ENCODE measurements at places on chromosomes 2 and 18.

- no peak for DNase-seq
These were observed 312.7 kb downstream of the TCF4 start for GRCh38 chr18:55275039-55275901.

- DNase-seq: no peak
These were observed 14.0 kb upstream of the BIRC6 start for GRCh38 chr2:32342801-32343200.

- no peak for DNase-seq
These were observed 487.6 kb downstream of the METTL4 start for GRCh38 chr18:2083691-2084090.

DNA sequence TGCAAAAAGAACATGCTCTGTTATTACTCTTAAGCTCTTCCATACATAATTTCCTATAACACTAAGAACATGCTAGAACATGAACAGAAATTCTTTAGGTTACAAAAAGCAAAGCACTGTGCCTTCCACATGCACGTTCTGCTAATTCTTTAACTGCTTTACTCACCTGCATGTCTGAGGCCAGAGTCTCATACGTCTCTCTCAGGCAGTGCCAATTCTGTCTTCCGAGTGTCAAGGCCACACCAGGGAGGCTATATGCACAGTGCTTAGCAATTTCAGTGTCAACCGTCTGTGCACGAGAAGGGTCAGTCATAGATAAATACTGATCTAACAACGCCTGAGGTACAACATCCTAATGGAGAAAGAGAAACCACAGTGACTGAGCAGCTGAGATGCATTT is 55.1 kb downstream of the PPP4R1 start:
- DNase-seq: no peak

- no peak for DNase-seq
These were observed 1.1 kb downstream of the HADHB start for GRCh38 chr2:26245810-26246209.

DNA sequence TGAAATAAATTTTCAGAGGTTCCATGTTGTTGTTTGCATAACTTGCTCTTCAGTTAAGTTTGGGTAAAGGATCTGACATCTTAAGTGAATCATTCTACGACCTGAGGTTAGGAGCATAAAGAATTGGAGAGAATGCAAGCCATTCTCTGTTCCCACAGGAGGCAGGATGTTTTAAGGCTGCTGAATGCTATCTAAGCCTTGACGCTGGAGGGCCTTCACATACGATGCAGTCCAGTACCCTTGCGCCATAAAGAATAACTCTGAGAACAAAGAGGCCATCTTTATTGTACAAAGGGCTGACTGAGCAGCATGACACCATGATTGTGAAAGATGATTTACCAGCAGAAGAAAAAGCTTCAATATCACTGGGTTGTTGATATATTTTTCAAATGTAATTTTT is 198.4 kb downstream of the NYAP2 start:
- DNase-seq: no peak

GRCh38 chr18:23012249-23012648 is 79.1 kb downstream of the RBBP8 start:
- no peak for DNase-seq

All from NCI-H1436 (cell line).